ENCODE measurements at places on chromosomes 12 and 14. TPM values are rescaled to one million over a fixed set of nuclear protein-coding genes. Genes with fewer than 3 reads are reported as not detected.

DNA sequence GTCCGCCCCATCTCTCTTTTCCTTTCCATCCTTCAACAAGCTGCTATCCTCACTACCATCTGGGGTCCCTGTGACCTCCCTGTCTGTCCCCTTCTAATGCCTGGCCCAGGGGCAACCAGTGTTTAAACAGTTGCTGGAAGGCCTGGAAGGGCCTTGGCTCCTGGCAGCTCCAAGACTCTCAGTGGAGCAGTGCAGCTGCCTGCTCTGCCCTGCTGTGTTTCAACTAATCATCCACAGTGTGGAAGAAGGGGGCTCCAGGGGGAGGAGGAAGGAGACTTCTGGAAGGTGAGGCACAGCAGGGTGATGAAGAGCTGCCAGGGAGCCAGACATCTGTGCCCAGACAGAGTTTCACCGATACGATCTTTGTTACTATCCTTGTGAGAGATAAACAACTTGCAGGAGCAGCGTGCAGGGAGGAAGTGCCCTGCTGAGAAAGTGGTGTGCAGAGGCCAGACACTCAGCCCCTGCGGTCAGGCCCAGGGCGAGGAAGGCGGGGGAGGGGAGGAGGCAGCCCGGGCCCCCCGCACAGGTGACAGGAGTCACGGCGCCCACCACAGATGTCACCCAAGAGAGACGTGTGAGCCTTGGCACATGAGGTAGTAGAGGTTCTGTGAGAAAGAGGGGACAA, 1061.8 kb downstream of the BCL11B start:
- H3K36me3 ChIP-seq = no peaks in the 10 kb centered on the region
- no peaks in the 10 kb centered on the region for H3K4me1 ChIP-seq
- no peak overlapping the region for H3K4me3 ChIP-seq
- no peak overlapping the region for H3K27ac ChIP-seq

Gene RNASE3
- not detected for total RNA-seq

Gene RNASE4
- 0.54 TPM for total RNA-seq

Gene CLEC2D
- 1.5 TPM for total RNA-seq

Gene CTDSP2
- 14.2 TPM for total RNA-seq

GRCh38 chr12:44689587-44689986, 186.5 kb downstream of the NELL2 start:
- no peak overlapping the region for H3K27ac ChIP-seq
- H3K27me3 ChIP-seq = no peaks in the 10 kb centered on the region
- peaks cover 19% of the 10 kb centered on the region for H3K36me3 ChIP-seq
- H3K4me1 ChIP-seq = peaks cover under 1% of the 10 kb centered on the region

- no peak overlapping the region for H3K4me3 ChIP-seq
- H3K36me3 ChIP-seq = no peaks in the 10 kb centered on the region
- no peak overlapping the region for H3K27ac ChIP-seq
- H3K4me1 ChIP-seq = no peaks in the 10 kb centered on the region
- no peak for DNase-seq
- H3K27me3 ChIP-seq = no peaks in the 10 kb centered on the region
Observed at GRCh38 chr14:71194251-71194650, 287.0 kb downstream of the PCNX1 start.

GRCh38 chr14:35254736-35255135, 37.4 kb upstream of the PSMA6 start:
- no peak overlapping the region for H3K27ac ChIP-seq
- no peaks in the 10 kb centered on the region for H3K27me3 ChIP-seq
- no peaks in the 10 kb centered on the region for H3K36me3 ChIP-seq
- H3K4me3 ChIP-seq = no peak overlapping the region

GRCh38 chr12:2151391-2151790, 98.6 kb downstream of the CACNA1C start:
- H3K4me3 ChIP-seq = no peak overlapping the region
- no peak for DNase-seq
- H3K27ac ChIP-seq = no peak overlapping the region
- H3K4me1 ChIP-seq = no peaks in the 10 kb centered on the region
- no peaks in the 10 kb centered on the region for H3K27me3 ChIP-seq
- H3K36me3 ChIP-seq = no peaks in the 10 kb centered on the region

DNA sequence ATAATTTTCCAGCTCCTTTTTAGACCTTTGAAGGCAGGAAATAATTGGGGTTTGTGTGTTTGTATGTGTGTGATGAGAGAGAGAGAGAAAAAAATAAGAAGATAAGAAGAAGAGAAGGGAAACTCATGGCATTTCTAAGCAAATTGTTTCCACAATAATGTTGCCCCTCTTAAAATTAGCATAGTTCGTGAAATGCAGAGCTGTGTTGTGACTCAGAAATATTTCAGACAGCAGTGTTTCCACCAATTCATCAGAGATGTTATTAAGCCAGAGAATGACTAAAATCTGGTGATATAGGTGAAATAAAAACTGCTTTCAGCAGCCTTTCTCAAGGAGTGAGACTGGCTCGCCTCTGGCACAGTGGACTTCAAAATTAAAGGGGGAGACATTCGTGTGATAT, 65.9 kb upstream of the ARHGAP5 start:
- H3K36me3 ChIP-seq = no peaks in the 10 kb centered on the region
- DNase-seq = no peak
- no peak overlapping the region for H3K27ac ChIP-seq

DNA sequence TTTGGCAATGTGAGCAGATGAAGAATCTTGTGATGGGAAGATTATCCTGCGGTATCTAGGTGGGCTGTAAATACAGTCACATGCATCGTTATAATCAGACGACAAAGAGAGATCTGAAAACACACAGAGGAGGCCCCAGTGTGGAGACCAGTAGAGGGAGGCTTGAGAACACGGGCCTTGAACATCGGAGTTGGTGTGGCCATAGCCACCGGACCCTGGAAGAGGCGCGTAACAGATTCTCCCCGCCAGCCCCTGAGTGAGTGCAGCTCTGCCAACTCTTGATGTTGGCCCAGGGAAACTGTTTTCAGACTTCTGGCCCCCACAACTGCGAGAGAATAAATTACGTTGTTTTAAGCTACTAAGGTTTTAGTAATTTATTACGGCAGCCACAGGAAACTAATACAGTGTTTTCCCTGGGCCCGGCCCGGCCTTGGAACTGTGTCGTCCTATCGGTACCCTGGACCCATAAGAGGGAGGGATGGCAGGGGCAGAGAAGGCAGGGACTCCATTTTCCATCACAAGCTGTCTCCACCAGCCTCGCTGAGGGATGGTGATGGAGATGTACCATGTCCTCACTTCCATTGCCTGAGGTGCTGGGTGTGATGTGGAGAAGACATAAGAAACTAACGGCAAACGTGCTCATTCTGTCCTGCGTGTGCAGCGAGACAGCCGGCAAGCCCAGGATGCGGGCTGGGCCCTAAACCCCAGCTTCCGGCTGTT, 91.6 kb downstream of the NTF3 start:
- H3K27ac ChIP-seq = no peak overlapping the region
- H3K36me3 ChIP-seq = no peaks in the 10 kb centered on the region
- H3K4me3 ChIP-seq = no peak overlapping the region
- no peak for DNase-seq

GRCh38 chr14:56202256-56202655, 84.0 kb downstream of the PELI2 start:
- H3K27ac ChIP-seq = no peak overlapping the region
- no peak for DNase-seq
- H3K36me3 ChIP-seq = no peaks in the 10 kb centered on the region
- no peaks in the 10 kb centered on the region for H3K27me3 ChIP-seq
- no peak overlapping the region for H3K4me3 ChIP-seq

DNA sequence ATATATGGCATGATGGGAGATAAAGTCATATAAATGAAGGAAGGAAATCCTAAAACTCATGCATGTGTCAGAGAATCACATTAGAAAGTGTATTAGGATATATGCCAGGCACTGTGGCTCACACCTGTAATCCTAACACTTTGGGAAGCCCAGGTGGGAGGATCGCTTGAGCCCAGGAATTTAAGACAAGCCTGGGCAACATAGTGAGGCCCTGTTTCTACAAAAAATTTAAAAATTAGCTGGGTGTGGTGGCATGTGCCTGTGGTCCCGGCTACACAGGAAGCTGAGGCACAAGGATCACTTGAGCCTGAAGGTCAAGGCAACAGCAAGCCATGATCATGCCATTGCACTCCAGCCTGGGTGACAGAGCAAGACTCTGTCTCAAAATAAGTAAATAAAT, 130.3 kb upstream of the ARID2 start:
- H3K36me3 ChIP-seq = no peaks in the 10 kb centered on the region
- no peaks in the 10 kb centered on the region for H3K27me3 ChIP-seq
- H3K4me3 ChIP-seq = no peak overlapping the region
- no peak overlapping the region for H3K27ac ChIP-seq

Data from Karpas-422 (cell line).